MCF 10A (cell line): ENCODE measurements at places on chromosomes 16 and 17.

GRCh38 chr17:784143-784542, 2.0 kb downstream of the MRM3 start:
- no peak for DNase-seq

GRCh38 chr17:27776882-27777624, 23.3 kb downstream of the NOS2 start:
- no peak for DNase-seq

DNA sequence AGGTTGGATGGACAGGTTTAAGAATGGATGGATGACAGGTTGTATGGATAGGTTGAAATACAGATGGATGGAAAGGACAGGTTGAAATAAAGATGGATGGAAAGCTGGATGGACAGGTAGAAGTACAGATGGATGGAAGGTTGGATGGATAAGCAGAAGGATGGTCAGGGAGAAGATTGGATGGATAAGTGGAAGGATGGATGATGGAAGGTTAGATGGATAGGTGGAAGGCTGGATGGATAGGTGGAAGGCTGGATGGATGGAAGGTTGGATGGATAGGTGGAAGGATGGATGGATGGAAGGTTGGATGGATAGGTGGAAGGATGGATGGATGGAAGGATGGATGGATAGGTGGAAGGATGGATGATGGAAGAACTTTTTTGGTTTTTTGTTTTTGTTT, 905 bp upstream of the SDR42E2 start:
- DNase-seq = no peak

- DNase-seq = no peak
Observed at GRCh38 chr16:73026754-73027684, 20.9 kb downstream of the ZFHX3 start.

DNA sequence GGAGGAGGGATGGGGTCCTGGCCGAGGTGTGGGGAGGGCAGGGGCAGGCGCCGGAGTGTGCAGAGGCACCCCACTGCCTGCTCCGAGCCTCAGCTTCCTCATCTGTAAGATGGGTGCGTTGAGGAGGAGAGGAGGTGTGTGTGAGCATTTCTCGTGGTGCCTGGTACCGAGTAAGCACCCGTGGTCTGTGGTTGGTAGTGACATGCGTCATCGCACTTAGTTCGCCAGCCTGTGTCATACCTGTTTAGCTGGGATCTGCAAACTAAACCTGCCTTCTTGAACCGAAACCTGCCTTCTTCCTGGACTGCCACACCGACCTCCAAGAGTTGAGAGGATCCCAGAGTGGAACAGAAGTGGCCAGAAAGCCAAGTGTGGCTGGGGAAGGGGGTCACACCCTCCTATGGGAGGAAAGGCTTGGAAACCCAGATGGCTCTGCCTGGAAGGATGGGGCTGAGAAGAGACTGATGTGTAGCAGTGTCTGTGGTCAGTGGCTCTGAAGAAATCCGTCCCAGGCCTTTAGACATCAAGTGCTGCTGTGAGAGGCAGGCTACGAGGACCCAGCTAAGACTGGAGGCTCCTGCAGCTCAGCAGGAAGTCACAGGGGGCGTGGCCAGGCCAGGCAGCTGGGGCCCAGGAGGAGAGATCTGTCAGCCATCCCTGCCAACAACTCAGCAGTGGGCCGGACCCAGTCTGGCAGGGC, 162.6 kb upstream of the PLCG2 start:
- DNase-seq = no peak

DNA sequence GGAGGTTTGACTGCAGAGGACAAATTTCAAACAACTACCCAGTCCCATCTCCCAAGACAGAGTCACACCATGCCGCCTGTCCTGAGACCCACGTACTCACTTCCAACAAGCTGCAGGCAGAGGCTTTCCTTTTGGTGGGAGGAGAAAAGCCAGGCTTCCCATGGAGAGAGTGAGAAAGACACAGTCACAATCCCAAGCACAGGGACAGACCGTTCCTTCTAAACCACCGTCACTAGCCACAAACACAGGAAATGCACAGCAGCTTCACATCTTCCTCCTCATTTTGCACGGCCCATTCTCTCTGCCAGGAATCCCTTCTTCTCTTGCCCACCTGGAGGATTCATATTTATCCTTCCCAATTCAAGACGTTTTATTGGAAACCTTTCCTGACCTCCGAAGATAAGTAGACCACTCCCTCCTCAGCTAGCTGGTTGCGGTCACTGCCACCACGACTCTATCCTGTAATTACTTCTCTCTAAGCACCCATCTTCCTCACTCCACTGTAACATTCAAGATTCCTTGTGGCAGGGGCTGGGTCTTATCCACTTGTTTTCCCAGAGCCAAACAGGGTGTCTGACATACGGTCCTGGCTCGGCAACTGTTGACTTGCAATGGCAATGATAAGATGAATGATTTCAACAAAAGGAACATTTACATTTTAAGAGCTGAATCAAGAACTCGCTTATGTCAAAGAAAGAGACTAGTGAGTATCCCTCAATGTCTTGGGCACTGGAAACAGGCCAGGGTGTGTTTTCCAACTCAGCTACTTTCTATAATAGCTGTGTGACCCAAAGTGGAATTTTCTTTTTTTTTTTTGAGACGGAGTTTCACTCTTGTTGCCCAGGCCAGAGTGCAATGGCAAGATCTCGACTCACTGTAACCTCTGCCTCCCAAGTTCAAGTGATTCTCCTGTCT, 87.6 kb downstream of the XYLT1 start:
- DNase-seq = no peak

DNA sequence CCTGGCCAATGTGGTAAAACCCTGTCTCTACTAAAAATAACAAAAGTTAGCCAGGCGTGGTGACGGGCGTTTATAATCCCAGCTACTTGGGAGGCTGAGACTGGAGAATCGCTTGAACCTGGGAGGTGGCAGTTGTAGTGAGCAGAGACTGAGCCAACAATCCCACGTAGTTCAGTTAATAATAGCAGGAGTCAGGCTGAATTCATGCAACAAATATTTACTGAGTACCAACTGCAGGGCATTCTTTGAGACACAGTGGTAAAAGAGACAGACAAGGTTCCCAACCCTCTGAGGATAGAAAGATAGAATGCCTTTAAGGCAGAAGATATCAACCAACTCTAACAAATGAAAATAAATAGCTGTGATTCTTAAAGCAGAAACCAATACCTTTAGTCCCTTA, 39.1 kb downstream of the SPOP start:
- no peak for DNase-seq

DNA sequence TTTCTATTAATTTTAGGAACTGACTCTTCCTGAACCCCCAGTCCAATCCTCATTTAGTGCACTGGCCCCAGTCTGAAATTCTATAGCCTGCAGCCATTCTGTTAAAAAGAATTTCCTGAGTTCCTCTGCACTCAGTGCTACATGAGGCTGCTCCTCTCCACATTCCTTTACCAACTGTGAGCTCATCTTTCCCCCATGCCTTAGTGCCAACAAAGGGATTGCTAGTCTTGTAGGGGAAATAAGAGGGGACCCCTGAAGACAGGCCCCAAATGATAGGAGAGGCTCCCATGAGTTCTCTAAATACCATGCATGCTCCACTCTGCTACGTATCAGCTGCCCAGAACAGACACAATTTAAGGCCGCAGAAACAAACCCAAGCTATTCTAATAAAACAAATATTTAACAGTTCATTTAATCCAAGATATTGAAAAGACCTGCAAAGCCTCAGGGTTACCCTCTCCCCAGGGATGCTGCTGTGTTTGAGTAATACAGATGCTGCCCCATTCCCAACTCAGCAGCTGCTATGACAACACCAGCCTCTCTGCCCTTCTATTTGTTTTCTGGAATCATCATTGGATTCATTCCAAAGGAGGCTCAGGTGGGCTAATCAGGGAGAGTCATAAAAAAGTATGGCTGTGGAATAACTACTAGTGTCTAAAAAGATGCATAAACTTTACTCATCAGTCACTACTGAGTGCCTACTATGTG, 228.5 kb downstream of the TOX3 start:
- DNase-seq = no peak

DNA sequence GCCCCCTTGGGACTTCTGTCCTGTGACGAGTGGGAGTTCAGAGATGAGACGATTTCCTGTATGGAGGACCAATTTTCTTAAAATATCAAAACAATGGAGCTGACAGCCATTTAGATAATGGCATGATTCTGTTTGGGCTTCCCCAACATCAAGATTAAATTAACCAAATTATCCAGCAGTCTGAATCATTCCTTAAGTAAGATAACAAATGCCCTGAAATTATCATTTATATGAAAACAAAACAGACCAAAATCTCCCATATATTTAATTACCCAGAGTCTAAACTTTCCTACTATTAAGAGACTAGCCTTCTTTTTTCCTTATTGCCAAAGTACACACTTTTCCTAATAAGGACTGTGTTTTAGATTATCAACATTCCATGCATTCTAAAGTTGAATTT, 550.1 kb upstream of the PSMD7 start:
- DNase-seq = no peak

- no peak for DNase-seq
Observed at GRCh38 chr17:65551267-65552040, 10.0 kb downstream of the AXIN2 start.
